Activated T-helper 1 cell treated with Interleukin-2 at 50 U/mL for 16 hours (primary cell): ENCODE measurements at places on chromosomes 5 and 9.

- DNase-seq: no peak
Measured at GRCh38 chr5:138961221-138961620, 86.1 kb upstream of the LRRTM2 start.

DNA sequence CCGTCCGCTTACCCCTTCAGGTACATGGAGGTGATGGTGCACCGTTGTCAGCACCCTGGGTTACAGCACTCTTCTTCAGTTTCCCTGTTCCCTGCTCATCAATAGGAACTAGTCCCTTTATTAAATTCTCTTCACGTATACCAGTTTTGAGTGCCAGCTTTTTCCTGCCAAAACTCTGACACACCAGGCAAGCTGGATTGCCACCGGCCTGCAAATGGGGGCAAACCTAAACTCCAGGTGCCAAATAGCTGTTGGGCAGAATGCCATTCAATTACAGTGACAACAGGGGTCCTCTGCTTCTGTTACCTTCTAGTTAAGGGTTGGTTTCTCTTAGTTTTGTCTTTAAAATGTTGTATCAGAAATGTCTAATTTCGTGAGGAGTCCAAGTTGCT is 400.4 kb downstream of the OSTF1 start:
- DNase-seq: no peak

DNA sequence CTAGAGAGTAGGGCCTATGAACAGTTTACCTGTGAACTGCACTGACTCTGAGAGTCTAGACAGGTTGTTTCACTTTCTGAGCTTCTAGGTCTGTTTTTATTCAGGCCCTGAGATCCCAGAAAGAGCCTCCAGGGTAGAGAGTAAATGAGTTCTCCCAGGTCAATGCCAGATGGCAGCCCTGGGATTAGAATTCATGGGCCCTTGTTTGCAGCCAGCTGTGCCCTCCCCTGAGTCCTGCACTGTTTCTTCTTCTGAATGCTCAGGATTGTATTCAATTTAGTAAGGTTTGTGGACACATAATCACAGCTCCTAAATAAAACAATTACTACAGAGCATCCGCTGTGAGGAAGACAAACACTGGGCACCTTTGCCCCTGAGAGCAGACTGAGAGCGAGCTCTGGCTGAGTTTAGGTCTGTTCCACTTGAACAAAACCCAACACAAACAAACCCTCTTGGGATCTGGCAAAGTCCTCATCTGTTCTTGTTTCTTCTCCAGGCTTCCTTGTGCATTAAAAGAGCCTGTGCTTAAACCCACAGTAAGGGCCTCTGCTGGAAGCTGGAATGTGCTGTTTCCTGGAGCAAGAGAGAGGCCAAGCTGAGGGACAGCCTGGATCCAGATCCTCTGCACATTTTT is 29.9 kb downstream of the FAM219A start:
- DNase-seq: no peak

GRCh38 chr5:173734716-173735115 is 118.3 kb upstream of the BOD1 start:
- no peak for DNase-seq

DNA sequence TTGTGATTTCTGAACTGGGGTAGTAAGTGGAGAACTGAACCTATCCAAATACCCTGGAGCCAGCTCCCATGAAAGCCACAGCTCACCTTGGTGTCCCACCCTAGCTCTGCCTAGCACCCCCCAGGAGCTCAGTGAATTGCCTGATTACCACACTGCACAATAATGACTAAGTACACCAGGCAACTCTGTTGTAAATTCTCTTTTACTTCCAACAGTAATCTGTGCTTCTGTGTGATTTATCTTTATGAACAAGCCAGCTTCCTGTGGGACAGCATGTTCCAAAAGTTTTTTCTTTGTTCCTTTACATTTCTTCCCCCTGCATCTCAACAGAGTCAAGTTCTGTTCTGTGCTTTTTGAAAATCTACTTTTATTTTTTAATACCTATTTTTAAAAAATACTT is 22.1 kb upstream of the GRPEL2 start:
- no peak for DNase-seq

DNA sequence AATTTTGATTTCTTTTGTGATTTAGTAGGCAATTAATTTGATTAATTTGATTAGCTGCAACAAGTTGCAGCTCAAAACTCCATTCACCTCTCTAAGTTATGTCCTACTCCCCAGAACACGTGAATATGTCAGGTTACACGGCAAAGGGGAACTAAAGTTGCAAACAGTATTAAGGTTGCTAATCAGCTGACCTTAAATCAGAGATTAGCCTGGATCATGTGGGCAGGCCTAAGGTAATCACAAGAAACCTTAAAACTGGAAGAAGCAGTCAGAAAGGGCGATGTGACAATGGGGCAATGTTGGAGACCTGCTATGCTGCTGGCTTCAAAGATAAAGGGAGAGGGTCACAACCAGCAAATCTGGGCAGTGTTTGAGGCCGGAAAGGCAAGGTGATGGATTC is 47.3 kb upstream of the ANXA1 start:
- no peak for DNase-seq

- no peak for DNase-seq
Measured at GRCh38 chr5:149007174-149007573, 55.7 kb downstream of the SH3TC2 start.

- DNase-seq: no peak
Measured at GRCh38 chr5:88085462-88085861, 183.2 kb downstream of the TMEM161B start.

GRCh38 chr5:159518371-159518770 is 188.1 kb upstream of the IL12B start:
- DNase-seq: no peak

DNA sequence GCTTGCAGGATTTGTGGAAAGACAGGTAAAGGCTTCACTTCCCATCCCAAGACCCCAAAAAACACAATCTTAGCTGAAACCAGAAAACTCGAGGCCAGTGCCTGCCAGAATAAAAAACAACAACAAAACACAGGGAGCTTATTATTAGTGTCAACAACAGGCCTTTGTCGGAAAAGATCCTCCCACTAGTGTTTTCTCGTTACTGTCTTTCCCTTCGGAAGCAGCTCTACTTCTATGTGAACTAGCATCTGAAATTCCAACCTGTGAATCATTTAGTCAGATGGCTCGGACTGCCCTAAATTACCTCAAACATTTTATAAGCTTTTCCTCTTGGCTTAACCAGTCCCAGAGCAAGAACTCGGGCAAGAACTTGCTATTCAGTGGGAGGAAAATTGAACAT is 122.2 kb upstream of the GNA14 start:
- DNase-seq: no peak

DNA sequence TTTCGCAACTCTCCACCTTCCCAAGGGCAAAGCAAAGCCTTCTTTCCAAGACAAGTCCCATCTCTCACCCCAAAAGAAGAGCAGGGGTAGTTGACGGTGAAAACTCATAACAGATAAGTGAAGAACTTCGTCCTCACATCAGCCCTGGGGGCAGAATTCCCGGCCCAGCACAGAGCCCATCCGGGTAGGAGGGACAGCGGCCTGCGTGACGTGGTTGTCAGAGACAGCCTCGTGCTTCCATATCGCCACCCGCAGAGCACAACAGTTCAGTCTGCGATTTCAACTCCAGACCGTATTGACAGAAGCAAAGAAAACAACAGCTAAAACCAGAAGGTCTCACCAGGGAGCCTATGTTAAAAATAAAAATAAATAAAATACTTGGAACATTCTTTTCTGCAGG is 273.2 kb downstream of the SYK start:
- no peak for DNase-seq

GRCh38 chr5:30832519-30832918 is 361.0 kb upstream of the CDH6 start:
- no peak for DNase-seq

DNA sequence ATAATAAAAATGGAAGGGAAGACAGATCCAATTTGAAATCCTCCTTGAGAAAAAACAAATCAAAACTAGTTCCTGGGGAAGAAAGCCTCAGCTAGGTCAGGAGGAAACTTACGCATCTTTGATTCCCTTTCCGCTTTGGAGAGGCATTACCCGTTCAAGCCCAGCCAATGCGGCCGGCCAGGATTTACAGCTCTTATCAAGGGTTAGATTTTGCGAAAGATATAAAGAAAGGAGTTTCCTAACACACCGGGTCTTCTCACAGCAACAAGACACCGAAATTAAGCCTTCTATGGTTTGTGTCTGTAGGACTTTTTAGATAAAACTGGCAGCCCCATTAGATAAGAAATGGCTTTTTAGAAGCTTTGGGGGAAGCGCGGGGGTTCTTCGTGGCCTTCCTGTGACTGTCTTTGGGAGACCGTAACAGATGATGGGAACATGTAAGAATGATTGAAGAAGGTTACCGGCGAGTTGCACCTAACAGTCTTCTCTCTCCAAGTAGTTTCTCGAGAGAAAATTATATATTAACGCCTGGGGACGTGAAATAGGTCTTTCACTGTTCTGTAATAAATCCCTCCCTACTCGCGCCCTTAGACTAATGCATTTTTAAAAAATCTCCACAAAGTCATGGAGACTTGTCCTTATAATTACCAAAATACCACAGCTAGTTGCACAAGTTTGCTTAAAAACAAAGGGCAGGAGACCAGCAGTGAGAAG is 1.3 kb upstream of the ISL1 start:
- no peak for DNase-seq

- DNase-seq: no peak
Measured at GRCh38 chr5:95759634-95760033, 28.5 kb downstream of the RHOBTB3 start.

DNA sequence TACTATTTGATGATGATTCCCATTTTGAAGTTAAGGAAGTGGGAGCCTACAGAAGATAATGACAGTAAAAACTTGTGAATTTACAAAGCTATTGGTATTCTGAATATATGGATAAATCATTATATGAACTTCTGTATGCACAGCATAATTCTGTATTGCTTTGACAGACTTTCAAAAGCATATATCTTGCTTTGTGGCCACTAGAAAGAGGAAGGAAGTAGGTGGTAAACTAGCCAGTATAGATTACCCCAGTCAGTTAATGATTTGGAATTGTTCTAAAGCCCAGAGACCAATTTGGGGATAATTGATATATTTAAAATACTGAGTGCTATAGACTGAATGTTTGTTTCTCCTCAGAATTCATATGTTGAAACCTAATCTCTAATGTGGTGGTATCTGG is 53.0 kb downstream of the NR2F1 start:
- no peak for DNase-seq

GRCh38 chr9:27963836-27964235 is 390.6 kb upstream of the C9orf72 start:
- DNase-seq: no peak

DNA sequence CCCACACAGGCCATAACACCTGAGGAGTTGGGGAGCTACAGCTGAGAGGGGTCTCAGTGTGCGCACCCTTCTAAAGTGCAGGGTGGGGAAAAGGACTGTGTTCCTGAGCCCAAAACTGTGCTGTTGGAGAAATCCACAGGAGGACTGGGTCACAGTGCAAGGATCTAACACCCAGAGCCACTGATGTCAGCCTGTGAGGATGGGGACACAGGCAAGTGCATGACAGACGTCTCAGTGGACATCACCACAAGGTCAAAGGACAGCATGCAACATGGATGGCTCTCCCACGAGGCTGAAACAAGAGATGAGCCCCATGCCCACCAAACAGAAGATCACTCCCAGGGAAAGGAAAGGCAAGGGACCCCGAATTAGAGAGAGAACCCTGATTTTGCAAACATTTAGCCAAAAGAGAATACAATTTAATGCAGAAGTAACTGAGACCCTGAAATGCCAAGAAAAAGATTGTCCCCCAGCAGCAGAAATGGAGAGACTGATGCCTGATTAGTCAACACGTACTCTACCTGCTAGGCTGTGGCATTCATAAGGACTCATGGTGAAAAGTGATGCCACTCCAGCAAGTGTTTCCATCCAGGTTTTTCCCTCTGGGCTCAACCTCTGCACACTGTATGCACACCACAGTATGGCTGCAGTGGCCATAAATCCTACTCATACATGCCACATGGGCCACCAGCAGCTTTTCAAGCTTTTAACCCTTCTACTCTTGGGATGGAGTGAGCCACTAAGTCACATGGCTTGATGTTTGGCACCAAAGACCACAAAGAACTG is 14.2 kb downstream of the KLF9 start:
- DNase-seq: no peak

GRCh38 chr9:89878687-89879086 is 273.9 kb downstream of the GADD45G start:
- DNase-seq: no peak

DNA sequence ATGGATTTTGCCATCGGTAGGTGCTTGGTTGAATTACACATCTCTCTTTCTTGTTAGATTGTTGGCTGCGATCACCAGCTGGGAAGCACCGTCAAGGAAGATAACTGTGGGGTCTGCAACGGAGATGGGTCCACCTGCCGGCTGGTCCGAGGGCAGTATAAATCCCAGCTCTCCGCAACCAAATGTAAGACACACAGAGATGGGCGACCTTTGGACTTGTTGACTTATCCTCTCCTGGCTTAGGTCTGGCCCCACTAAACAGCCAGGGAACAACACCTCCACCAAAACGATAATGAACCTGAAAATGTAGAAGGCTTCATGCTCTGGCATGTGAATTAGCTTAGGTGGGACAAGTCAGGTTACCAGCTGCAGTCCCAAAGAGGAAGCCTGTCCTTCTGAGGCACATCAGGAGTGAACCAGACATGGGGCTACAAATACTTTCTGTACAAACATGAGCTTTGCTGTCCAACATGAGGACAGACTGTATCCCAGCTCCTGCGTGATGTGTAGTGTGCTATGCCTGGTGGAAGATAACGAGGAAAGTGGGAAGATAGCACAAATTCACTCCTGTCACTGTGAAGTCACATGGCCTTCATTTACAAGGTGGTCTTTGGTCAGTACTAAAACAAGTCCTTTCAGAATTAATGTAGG is 148.4 kb downstream of the ADAMTSL1 start:
- DNase-seq: no peak

DNA sequence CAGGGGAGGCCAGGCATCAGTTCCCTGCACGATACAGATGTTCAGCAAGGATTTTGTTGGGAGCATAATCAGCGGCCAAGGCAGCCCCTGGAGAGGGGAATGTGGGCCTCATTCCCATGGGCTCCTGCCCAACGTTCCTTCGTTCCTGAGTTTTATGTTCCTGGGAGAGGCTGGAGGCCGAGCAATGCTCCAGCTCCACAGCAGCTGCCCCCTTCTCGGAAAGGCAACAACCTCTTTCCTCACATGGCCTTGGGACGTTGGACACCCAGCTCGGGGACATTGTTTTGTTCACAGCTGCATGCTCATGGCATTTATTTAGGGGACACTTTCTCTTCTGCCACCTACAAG is 63.8 kb upstream of the COL15A1 start:
- DNase-seq: no peak

GRCh38 chr9:71209890-71210289 is 88.5 kb upstream of the TRPM3 start:
- DNase-seq: no peak

DNA sequence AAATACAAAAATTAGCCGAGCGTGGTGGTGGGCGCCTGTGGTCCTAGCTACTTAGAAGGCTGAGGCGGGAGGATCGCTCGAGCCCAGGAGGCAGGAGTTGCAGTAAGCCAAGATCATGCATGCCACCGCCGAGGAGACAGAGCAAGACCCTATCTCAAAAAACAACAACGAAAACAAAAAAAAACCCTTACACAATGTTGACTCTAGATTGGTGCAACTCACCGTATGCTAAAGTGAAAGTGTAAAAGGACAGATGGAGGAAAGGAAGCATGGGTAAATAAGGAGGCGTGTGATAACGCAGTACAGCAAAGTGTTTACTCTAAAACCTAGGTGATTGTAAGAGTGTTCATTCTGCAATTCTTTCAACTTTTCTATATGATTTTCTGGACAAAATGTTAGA is 15.9 kb upstream of the RUFY1 start:
- DNase-seq: no peak

- no peak for DNase-seq
Measured at GRCh38 chr5:37695647-37696046, 144.2 kb downstream of the GDNF start.

- DNase-seq: no peak
Measured at GRCh38 chr5:158796812-158797497, 302.8 kb downstream of the EBF1 start.
